SK-N-DZ (cell line): ENCODE measurements at places on chromosomes 13 and 19.

GRCh38 chr19:30419568-30420180 lies 47.5 kb downstream of the ZNF536 start:
- no peak for DNase-seq

- DNase-seq: no peak
These were observed 178.1 kb downstream of the FLT1 start for GRCh38 chr13:28316836-28317235.

- DNase-seq: no peak
These were observed 285.2 kb downstream of the SHISA2 start for GRCh38 chr13:25766576-25766975.

DNA sequence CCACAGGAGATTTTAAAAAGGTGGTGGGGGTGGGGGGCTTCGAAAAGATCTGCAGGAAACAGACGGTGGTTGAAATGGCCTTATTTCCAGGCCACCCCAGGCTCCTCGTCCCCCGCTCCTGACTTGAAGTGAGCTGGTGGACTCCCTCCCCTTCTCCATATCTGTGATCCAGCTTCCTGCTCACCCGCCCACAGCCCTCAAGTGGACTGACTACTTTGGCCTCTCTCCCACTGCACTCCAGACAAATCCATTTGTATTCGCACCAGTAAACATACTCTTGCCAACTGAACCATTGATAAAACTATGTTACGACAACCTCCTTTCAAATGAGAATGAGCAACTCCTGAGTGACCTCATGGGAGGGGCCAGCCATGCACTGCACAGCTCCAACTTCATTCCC lies 259.5 kb downstream of the COL4A1 start:
- no peak for DNase-seq

- no peak for DNase-seq
These were observed 33.0 kb downstream of the ERICH6B start for GRCh38 chr13:45582408-45583076.

- DNase-seq: no peak
These were observed 447.6 kb downstream of the SUCLA2 start for GRCh38 chr13:47553329-47553977.

GRCh38 chr13:29551214-29551613 lies 44.3 kb downstream of the SLC7A1 start:
- DNase-seq: no peak

DNA sequence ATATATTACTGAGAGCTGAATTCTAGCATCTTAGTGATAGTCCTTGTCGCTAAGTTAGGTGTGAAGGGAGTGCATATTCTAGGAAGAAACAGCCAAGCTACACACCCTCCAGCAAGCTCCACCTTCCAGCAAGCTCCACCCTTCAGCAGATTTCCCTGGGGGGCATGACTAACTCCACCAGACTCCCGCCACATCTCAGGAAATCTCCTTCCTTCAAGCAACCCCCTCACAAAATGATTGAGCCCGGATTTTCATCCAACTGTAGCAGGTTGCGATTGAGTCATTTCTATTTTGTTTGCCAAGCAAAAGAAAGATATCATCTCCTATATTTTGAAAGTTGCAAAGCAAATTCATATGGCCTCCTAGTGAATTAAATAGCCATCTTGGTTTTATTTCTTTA lies 162.1 kb upstream of the TMTC4 start:
- no peak for DNase-seq

DNA sequence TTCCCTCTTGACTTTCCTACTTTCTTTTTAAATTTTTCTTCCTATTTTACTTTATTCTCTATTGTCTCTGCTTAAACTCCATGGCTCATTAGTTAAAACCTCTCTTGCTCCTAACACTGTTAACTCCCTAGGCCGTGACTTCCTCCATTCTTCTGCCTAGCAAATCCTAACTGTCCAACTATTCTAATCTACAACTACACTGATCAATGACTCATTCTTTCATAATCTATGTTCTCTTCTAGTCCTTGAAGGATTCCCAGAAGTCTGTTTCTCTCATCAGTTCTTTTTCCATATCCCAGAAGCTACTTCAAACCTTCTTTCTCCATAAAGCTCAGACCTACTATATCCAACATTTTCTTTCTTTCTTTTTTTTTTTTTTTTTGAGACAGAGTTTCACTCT lies 66.9 kb downstream of the MICU2 start:
- no peak for DNase-seq

GRCh38 chr19:2365201-2365970 lies 5.3 kb downstream of the TMPRSS9 start:
- peak; percentile 43 for DNase-seq

DNA sequence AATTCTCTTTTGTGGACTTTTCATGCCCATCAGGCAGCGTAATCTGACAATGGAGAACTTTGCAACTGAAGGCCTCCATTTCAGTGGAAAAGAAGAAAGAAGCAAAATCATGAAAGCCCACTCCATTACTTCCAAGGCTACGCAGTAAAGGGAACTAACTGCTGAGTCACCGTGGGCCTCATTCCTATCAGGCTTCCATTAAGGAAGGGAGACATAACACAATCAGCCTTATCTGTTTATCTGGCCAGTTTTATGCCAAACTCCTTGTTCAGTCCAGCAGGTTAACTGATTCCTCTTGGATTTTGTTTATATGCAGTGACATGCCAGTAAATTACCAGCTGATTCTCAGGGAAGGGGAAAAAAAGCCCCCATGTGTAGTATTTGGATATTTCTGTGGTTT lies 56.8 kb upstream of the KATNAL1 start:
- DNase-seq: peak; percentile 78

- no peak for DNase-seq
These were observed 585.3 kb downstream of the FGF9 start for GRCh38 chr13:22256111-22256639.

DNA sequence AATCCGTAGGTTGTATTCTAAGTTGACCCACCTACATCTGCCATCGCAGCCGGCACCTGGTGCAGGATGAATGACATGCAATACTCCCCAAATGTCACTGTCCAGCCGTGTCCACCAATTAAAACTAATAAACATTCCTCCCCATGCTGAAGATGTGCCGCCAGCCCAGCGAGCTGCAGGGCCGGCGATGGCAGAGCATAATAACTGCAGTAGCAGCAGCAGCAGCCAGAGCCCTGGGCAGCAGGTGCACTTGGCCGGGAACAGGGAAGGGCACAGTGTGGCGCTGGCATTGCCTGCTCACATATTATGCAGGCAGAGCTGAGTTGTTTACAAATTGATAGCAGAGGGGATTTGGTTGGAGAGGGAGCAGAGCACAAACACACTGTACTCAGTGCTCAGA lies 754.9 kb downstream of the OLFM4 start:
- DNase-seq: no peak

- peak; percentile 38 for DNase-seq
These were observed 2.5 kb upstream of the LHB start for GRCh38 chr19:49019242-49019932.

GRCh38 chr19:37931881-37932655 lies 25.1 kb downstream of the SIPA1L3 start:
- no peak for DNase-seq

GRCh38 chr13:102376318-102376717 lies 25.5 kb downstream of the FGF14 start:
- no peak for DNase-seq

GRCh38 chr19:8973501-8974091 lies 36.6 kb downstream of the MUC16 start:
- DNase-seq: no peak

DNA sequence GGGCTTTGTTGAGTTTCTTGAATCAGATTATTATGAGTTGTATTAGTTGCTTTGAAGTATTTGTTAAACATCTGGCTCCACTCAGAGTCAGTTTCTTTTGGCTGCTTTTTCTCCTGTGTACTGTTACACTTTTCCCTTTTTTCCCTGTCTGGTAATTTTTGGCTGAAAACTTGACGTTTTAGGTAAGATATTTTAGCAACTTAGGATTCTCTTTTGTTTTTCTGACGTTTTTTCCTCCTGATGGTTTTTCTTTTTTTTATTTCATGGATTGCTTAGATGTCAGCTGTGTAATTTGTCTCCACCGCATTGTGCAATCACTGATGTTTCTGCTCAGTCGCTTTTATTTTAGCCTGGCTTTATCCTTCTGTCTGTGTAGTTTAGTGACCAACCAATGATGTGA lies 20.7 kb downstream of the RFC3 start:
- no peak for DNase-seq

DNA sequence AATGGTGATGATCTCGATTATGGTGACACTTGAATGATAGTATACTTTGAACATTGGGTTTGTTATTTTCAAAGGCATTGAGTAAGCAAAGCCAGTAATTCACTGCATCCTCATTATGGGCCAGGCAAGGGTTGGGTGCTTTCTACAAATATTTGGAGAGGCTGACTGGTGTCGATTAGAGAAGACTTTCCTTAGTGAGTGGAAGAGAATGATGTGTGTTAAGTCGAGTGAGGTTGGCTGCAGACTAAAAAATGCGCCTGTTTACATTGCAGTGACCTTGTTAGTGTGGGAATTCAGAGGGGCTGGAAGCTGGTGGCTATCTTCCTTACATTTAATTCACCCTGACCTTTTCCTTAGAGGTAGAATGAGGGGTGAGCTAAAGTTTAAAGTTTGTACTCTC lies 22.4 kb upstream of the RNF113B start:
- DNase-seq: no peak

GRCh38 chr19:30439310-30439709 lies 67.1 kb downstream of the ZNF536 start:
- no peak for DNase-seq

DNA sequence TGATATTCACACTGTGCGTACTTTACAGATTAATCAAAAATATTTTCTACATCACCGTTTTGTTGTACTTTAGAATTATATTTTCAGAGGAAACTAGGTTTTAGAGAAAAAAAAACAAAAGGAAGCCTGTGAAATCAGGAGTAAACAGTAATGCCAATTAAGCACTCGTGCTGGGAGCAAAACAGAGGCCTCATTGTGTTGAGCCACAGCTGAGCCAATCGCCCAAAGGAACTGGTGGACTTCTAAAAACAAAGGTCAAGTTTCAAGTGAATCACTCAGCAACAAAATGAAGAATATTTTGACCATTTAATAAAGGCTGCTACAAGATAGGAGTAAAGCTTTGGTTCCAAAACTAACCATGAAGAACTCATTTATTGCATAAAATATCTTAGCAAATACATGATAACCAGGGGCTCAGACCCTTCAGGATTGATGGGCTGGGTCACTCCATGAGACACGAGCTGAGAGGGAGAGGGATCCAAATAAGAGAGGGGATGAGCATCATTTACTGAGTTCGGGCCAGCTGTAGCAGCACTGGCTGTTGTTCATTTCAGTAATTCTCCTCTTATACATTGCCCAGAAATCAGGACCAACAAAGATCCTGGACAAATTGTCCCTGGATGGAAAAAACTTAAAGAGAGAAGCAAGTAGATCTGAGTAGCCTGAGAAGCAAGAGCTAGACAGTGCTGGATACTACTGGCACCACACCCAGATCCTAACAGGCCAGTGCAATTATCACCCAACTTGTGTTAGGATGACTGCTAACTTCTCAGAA lies 8.3 kb upstream of the NALCN start:
- no peak for DNase-seq

GRCh38 chr13:40247845-40248244 lies 418.6 kb downstream of the FOXO1 start:
- no peak for DNase-seq

DNA sequence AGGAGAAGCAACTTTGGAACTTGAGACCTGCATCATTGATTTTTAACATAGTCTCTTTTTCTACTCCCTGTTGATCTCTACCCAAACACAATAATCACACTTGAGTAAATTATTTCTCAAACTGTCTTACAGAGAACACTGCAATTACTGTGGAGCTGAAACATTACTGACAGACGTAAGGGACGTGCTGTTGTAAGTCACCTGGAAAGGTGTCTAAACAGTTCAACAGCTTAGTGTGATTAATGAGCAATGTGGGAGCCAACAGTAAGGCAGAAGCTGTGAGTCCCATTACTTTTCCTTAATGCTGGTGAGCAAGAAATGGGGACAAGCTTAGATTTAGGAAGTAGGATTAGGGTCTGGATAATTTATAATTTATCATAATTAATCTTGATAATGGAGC lies 265.7 kb downstream of the DLEU7 start:
- DNase-seq: no peak

DNA sequence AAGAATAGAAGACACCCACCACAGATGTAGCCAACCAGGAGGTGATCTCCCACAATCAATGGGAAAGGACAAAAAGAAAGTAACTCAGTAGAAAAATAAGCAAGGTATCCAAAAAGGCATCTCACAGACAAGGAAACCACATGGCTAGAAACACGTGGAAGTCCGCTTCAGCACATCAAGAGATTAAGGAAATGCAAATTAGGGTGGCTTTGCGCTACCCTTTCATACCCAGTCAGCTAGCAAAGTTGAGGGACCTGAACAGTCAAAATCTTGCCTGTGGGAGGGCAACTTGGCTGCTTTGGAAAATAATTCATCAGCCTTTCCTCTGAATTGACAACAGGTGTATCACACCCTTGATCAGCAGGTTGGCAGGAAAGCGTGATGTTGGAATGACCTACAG lies 11.6 kb upstream of the UQCR11 start:
- no peak for DNase-seq

DNA sequence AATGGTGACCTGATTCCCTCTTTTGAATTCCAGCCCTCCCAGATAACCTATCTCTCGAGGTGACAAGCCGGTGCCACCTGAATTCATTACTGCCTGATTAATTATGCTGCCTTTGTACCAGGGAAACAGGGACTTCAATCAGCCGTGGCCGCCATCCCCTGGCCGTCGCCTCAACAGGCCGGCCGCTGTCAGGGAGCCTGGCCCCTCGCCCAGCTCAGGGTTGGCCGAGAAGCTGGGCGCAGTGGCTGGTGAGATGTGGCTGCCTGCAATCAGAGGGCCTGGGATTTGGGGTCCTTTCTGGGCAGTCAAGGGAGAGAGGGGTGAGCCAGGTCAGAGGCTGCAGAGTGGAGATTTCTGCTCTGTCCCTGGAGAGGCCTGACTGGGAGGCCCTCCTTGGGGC lies 91.2 kb downstream of the KCTD15 start:
- DNase-seq: no peak

- no peak for DNase-seq
These were observed 22.8 kb upstream of the GAS6 start for GRCh38 chr13:113886561-113887112.

DNA sequence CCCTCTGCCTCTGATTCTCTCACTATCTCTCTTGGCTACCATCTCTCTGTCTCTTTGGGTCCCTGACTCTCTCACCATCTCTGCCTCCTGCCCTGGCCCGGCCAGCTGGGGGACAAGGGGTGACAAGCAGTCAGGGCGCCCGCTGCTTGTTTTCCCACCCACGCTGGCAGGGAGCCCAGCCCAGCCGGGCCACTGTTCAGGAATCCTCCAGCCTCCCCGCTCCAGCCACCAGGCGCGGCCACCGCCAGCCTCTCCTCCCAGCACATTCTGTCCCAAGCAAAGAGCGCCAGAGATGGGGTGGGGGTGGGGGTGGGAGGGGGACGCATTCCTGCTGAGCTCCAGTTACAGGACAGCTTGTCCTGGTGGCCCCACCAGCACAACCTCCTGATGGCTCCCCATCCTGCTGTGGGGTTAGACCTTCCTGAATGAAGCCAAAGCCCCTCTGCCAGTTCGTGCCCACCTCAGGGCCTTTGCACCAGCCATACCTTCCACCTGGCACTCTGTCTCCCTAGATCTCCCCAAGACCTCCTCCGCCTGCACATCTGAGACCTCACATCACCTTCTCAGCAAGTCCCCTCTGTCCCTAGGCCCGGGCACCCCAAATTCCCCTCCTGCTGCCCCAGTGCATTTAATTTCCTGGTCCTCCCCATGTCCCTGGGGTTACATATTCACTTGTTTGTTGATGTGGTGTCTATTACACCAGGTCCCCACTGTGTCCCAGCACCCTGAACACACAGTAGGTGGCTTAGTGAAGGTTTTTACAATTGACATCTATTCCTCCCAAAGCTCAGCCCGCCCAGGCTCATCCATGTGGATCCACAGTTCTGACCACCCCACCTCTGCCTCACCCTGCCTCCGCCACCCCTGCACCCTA lies 12.5 kb downstream of the ARRDC2 start:
- no peak for DNase-seq

- DNase-seq: no peak
These were observed 386.5 kb upstream of the SPRY2 start for GRCh38 chr13:80727321-80727975.
